Amniotic stem cell (primary cell): ENCODE measurements at places on chromosomes 4 and X.

- DNase-seq = no peak
Observed at GRCh38 chrX:96906741-96907140, 23.0 kb downstream of the RPA4 start.

- DNase-seq = no peak
Observed at GRCh38 chrX:72126048-72126415, 5.7 kb downstream of the RTL5 start.

DNA sequence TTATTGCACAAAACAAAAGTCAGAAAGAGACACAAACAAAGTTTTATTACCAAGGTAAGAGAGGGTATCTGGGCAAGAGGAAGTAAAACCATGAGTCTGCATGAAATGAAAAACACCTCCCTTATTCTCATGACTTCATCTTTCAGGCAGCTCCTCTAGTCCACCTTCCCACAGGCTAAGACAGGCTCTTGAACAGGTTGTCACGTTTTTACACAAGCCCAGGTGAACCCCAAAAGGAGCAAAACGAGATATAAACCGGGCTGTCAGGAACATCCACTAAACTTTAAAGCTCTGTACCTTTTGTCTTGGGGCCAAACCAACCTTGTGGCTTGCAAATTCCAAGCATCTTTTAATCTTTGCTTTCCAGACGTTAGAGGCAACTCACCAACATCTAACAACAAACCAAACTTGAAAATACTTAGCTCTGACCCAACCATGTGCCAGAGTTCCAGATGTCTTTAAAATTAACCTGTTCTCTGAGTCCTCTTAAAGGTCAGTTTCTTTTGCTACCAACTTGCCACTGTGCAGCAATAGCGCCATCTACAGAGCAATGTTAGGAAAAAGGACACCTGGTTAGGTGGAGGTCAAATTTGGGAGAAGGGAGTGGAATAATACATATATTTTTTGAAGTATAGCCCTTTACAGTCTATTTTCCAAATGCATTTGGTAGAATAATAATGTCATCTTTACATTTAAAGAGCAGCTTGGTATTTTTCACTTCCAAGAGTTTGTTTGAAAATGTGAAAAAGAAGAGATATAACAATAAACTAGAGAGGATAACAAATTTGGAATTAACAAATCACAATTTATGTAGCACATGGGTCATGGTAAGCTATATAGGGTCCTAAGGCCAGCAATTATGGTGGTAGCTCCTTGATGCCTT is 73.1 kb downstream of the QRFPR start:
- DNase-seq = no peak

DNA sequence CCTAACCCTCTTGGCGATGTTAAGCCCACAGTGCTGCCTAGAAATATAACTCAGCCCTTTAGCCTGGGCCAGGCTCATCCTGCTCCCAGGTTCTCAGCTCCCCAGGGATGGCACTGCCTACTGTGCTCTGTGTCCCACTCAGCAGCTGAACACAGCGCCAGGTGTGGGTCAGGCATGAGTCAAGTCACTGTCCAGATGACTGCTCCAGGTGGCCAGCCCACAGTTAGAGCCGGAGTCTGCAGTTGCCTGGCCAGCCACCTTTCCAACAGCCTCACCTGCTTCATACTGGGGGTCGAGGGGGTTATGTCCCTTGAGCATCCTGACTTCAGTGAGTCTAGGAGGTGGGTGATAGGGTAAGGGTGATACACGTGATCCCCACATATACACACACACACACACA is 48.4 kb downstream of the TBC1D14 start:
- DNase-seq = no peak

DNA sequence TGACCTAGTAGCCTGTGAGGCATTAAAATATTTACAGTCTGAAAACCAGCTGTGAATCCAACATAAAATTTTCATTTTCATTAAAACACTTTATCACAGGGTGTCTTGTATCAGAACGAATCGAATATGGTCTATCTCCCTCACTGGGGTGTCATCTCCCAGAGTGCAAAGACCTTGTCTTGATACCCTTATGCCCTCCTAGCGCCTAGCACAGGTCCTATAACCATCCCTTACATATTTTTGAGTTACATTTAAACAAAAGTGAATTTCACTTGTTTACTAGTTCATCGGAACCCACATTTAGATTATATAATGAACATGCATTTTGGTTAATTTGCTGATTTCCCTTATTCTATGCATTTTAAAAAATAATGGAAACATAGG is 14.0 kb downstream of the DIPK2B start:
- no peak for DNase-seq

DNA sequence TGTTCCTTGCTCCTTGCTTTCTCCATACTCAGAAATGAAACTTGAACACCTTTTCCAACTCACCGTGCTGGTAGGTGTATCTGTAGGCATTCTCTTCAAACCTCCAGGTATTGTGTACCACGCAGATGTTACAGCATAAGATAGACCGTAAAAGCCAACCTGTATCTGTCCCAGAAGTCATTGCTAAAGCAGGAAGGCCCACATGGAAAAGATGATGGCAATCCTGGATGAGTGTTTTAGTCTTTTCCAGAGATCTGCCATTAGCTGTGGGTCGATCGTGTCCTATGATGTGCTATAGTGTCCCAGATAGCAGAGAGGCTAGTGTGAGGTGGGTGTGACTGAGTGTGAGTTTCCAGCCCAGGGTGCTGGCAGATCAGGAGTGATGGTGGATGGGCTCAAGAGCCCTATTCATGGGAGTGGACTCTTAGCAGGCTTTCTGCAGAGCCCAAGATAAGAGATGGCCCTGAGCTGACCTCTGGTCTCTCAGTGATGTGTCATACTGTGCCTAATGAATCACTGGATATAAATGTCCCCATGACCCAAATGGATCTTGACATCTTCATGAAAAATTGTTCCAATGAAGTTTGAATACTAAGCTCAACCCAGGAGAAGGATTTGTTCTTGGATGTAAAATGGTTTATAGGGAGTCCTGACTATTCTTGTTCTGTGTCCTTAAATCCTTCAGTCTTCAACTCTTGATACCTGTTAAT is 69.1 kb upstream of the WDR1 start:
- no peak for DNase-seq

GRCh38 chr4:12123707-12124106 is 695.0 kb upstream of the HS3ST1 start:
- no peak for DNase-seq

DNA sequence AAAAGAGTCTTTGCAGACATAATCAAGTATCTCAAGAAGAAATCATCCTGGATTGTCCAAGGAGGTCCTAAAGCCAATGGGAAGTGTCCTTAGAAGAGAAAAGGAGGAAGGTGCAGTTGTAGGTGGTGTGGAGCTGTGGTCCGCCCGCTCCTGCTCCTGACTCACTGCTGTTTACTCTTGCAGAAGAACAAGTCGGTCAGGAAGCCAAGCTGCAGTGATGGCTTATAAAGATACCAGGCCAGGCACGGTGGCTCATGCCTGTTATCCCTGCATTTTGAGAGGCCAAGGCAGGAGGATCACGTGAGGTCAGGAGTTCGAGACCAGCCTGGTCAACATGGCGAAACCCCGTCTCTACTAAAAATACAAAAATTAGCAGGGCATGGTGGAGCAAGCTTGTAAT is 66.4 kb upstream of the ATP6AP2 start:
- DNase-seq = no peak

GRCh38 chrX:150573702-150574101 is 5.3 kb downstream of the MTM1 start:
- no peak for DNase-seq

DNA sequence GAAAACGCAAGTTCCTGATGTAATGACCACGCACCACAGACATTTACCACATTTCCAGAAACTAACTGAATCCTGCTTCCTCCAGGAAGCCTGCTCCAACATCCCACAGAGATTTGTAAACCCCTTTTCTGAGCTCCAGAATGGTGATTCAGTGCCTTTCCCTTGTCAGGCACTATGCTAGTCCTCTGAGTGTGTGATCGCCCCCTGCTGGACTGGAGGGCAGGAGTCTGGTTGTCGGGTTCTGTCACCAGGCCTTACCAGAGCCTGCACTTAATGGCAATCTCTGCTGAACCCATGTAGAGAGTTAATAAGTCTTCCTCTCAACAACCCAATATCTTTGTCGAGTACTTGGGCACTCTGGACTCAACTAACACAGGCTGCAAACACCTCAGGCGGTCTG is 14.5 kb upstream of the KDM5C start:
- no peak for DNase-seq

GRCh38 chrX:30248854-30249253 is 1.9 kb downstream of the MAGEB1 start:
- no peak for DNase-seq

GRCh38 chrX:12877386-12877785 is 10.5 kb downstream of the TLR7 start:
- DNase-seq = no peak

- DNase-seq = no peak
Observed at GRCh38 chrX:118189000-118189399, 72.4 kb upstream of the KLHL13 start.

- DNase-seq = no peak
Observed at GRCh38 chr4:45064741-45065140, 338.4 kb upstream of the GNPDA2 start.

DNA sequence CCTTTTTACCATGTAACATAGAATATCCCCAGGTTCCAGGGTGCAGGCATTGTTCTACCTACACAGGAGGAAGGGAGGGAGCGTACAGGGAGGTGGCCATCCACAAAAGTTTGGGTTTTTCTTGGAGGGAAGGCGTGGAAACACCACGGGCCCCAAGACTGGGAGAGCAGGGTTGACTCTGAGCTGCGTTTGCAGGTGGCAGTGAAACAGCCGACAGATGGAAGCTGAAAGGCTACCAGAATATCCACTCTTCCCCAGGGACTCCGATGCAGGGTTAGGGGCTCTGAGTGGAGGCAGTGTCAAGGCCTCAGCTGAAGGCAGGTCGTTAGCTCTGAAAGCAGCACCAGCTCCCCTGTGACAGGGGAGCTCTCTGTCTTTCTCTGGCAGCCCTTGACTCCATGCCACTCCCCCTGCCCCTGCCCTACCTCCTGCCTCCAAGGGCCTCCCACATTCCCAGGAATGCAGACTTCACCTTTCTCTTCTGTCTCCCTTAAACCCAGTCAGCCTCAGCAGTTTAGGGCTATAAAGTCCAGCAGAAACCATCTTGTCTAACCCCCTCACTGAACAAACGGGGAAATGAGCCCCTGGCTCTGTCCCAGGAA is 14.0 kb upstream of the GLOD5 start:
- no peak for DNase-seq

- no peak for DNase-seq
Observed at GRCh38 chr4:162408309-162408708, 244.5 kb upstream of the FSTL5 start.

GRCh38 chrX:12967711-12968465 is 7.0 kb upstream of the TMSB4X start:
- DNase-seq = no peak

DNA sequence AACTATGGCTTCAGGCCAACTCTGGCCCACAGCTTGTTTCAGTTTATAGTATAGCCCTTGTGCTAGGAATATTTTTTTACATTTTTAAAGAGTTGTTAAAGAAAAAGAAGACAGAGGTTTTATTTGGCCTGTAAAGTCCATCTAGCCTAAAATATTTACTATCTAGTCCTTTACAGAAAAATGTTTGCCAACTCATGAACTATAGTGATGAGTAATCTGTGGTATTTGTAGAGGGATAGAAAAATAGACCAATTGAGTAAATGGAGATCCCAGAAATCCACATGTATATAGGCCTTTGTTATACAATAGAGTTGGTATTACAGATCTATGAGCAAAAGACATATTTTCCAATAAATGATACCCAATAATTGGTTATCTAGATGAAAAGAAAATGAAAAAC is 288.7 kb downstream of the PRDM5 start:
- no peak for DNase-seq

- DNase-seq = no peak
Observed at GRCh38 chr4:137994853-137995252, 247.3 kb downstream of the SLC7A11 start.

DNA sequence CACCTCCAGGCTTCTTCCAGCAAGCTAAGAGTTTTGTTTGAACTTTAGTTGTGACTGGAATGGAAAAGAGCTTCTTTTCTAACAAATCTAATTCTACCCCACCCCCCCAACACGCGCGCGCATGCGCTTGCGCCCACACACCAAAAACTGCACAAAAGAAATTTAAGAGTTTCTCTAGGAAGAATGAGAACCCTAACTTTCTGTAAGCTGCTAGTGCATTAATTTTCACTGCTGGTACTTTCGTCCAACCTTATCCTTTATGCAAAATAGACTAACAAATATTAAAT is 9.0 kb upstream of the INTU start:
- DNase-seq = no peak

- DNase-seq = no peak
Observed at GRCh38 chr4:75830906-75831305, 71.3 kb downstream of the PPEF2 start.

- DNase-seq = no peak
Observed at GRCh38 chr4:175456131-175456530, 355.9 kb downstream of the GPM6A start.

DNA sequence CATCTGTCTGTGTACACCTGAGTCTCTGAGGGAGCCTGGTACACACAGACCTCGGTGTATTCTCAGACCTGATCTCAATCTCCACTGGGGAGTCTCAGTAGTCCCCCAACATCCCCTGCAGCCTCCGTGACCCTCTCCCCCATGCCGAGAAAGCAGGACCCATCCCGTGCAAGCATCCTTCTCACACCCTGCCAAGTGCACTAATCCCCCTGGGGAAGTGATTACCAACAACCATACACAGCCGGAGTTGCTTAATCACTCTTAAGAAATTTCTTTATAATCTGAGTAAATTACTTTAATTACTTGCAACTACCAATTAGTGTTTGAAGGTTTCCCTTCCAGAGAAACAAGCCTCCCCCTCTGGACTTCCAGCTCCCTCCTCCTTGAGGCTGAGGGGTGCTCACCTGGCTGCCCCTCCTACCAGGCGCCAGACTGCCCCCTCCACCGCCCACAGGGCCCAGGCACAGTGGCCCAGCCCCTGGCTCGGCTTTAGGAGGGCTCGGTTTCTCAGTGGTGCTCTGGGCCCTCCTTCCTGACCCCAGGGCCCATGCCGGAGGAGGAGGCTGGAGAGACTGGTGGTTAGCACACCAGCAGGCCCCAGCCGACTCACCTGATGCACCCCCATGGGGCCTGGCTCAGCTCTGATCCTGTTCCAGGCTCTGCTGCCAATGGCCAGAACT is 43.8 kb downstream of the PJA1 start:
- no peak for DNase-seq

DNA sequence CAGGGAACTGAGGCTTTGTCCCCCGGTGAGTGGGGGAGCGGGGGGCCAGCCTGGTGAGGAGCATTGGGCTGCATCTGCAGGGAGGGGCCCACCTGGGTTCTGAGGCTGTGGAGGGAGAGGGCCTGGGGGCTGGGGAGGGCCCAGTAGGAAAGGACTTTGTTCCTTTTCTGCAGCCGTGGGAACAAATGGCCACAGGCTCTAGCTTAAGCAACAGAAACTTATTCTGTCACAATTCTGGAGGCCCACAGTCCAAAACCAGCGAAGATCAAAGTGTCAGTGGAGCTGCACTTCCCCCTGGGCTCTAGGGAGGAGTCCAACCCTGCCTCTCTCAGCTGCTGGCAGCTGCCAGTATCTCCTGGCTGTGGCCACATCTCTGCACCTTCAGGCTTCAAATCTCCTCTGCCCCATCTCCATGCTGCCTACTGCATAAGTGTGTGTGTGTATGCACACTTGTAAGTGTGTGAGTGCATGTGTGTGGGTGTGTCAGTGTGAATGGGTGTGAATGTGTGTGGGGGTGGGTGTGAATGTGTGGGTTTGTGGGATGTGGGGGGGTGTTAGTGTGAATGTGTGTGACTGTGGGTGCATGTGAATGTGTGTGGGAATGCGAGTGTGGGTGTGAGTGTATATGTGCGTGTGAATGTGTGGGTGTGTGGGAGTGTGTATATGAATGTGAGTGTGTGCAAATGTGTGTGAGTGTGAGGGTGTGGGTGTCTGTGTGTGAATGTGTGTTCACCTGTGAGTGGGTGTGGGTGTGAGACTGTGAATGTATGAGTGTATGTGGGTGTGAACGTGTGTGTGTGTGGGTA is 204.5 kb upstream of the PSAPL1 start:
- DNase-seq = no peak
